ENCODE measurements at places on chromosomes 7 and 10.

GRCh38 chr10:60569681-60570080 lies 180.0 kb upstream of the ANK3 start:
- DNase-seq = no peak

DNA sequence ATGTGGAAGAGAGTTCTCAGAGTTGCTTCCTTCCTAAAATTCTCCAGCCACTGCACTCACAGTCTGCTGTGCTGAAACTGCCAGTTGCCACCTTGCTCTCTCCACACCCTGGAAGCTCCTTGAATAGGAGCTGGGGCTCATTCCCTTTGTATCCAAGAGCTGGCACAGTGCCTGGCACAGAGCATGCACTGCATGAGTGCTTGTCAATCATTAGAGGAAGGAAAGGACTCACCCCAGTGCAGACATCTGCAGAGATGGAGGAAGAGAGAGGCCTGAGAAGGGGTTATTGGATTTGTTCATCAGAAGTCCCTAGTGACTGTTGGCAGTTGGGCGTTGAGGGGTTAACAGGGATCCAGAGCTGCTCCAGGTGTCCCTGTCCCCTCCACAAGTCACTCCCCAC lies 41.7 kb upstream of the DUSP5 start:
- no peak for DNase-seq

GRCh38 chr10:68082872-68083271 lies 7.8 kb upstream of the HERC4 start:
- DNase-seq = no peak

- no peak for DNase-seq
Observed at GRCh38 chr10:101346177-101346576, 7.8 kb upstream of the BTRC start.

DNA sequence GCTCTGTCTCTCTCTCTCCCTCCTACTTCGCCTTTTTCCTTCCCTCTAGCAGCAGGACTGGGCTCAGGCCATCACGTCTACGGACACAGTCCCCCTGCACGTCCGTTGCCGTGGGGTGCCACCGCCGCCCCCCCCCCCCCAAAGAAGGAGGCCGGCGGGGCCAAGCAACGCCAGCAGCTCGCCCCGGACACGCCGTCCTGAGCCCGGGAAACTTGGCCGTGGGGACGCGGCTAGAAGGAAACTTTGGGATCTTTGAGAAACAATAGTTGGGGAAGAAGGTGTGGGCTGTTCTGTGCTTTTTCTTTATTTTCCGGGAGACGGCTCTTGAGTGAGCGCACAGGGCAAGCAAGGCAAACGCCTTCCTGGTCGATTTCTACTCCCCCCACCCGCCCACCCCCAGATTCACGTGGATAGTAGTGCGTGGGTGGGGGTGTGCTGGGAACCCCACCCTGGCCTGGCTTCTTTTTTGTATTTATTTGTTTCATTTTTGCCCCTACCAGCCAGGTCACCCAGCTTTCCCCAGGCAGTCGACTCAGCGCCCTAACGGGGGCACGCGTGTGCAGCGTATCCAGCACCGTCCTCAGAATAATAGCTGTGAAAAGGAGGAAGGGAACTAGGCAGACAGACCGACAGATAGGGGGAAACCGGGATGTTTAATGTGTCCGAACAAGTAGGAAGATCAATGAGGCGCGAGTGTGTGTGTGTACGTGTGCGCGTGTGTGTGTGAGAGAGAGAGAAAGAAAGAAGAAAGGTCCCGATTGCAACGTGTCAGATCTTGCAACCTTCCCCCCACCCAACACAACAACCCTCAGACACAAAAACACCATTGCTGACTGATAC lies 1.4 kb downstream of the MXI1 start:
- peak; percentile 64 for DNase-seq

GRCh38 chr10:23157691-23158369 lies 34.3 kb upstream of the PTF1A start:
- DNase-seq = no peak

- DNase-seq = no peak
Observed at GRCh38 chr7:86920154-86920553, 139.3 kb downstream of the ELAPOR2 start.

GRCh38 chr7:106047818-106048705 lies 64.0 kb downstream of the SYPL1 start:
- DNase-seq = no peak

DNA sequence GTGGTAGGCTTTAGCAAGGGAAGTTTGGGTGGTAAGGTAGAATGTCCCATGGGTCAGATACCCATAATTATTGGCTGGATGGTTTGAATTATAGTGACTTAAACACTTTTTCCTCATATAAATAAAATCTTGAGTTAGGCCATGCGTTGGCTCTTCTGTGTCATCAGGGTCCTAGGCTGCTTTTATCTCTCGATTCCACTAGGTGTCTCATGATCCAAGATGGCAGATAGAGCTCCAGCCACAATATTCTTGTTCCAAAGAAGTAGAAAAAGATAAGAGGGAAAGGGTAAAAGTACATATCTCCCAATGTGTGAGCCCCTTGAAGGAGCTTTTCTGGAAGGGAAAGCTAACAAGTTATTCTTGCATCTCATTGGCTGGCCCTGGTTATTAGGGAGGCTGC lies 144.7 kb downstream of the GRK5 start:
- no peak for DNase-seq
